Pulmonary artery endothelial cell (primary cell): ENCODE measurements at places on chromosomes 5 and 9. TPM values are rescaled to one million over a fixed set of nuclear protein-coding genes. Genes with fewer than 3 reads are reported as not detected.

BARX1 gene
- total RNA-seq = not detected in 2 replicates

CDH6 gene
- total RNA-seq = under 0.01 and 0.11 TPM in 2 replicates

OR1J2 gene
- not detected in 2 replicates for total RNA-seq

TLX3 gene
- not detected in 2 replicates for total RNA-seq

XPA gene
- 10.2 and 13.1 TPM in 2 replicates for total RNA-seq

TDRD7 gene
- total RNA-seq = 14.0 and 18.2 TPM in 2 replicates

TRAPPC13 gene
- total RNA-seq = 24.5 and 25.1 TPM in 2 replicates

TMOD1 gene
- total RNA-seq = 0.26 and 1.5 TPM in 2 replicates

NFIB gene
- total RNA-seq = 82.7 and 85.5 TPM in 2 replicates

AMACR gene
- 8.9 and 13.1 TPM in 2 replicates for total RNA-seq

SPAG8 gene
- total RNA-seq = 0.20 and 0.25 TPM in 2 replicates

SLC46A2 gene
- total RNA-seq = not detected in 2 replicates

IZUMO3 gene
- total RNA-seq = not detected in 2 replicates

CDC20B gene
- 0.07 and 0.14 TPM in 2 replicates for total RNA-seq

CCDC192 gene
- total RNA-seq = not detected in 2 replicates

SPINK4 gene
- total RNA-seq = not detected in 2 replicates

AFF4 gene
- total RNA-seq = 32.3 and 32.4 TPM in 2 replicates

FYB1 gene
- total RNA-seq = 0.13 TPM in 1 of 2 replicates, not detected in the other

PCDHA12 gene
- 0.07 TPM in 1 of 2 replicates, not detected in the other for total RNA-seq

SPATA31C1 gene
- not detected in 2 replicates for total RNA-seq

PCDHB12 gene
- 0.21 and 0.33 TPM in 2 replicates for total RNA-seq

C9 gene
- total RNA-seq = 0.25 TPM in 1 of 2 replicates, not detected in the other

STC2 gene
- 28.9 and 32.7 TPM in 2 replicates for total RNA-seq

SELENOP gene
- 0.40 and 0.53 TPM in 2 replicates for total RNA-seq

CREBRF gene
- total RNA-seq = 11.3 and 15.7 TPM in 2 replicates

PCDHB5 gene
- 0.39 and 0.53 TPM in 2 replicates for total RNA-seq

STPG3 gene
- not detected in 2 replicates for total RNA-seq

ADAMTS13 gene
- 0.53 and 0.66 TPM in 2 replicates for total RNA-seq

ROR2 gene
- not detected in 2 replicates for total RNA-seq

PCDHA1 gene
- 0.04 TPM in 1 of 2 replicates, not detected in the other for total RNA-seq

GABRA6 gene
- total RNA-seq = not detected in 2 replicates

CDKN2B gene
- total RNA-seq = 2.3 and 3.5 TPM in 2 replicates

CAPSL gene
- not detected in 2 replicates for total RNA-seq

SPATA6L gene
- 1.5 and 2.5 TPM in 2 replicates for total RNA-seq

FGF10 gene
- not detected in 2 replicates for total RNA-seq

GABRA1 gene
- not detected in 2 replicates for total RNA-seq

PLEKHG4B gene
- total RNA-seq = not detected in 2 replicates

CSF2 gene
- total RNA-seq = 0.11 TPM in 1 of 2 replicates, not detected in the other

REEP5 gene
- 56.9 and 83.9 TPM in 2 replicates for total RNA-seq

SLC6A3 gene
- not detected in 2 replicates for total RNA-seq

NUTM2G gene
- total RNA-seq = not detected in 2 replicates
